Activated effector memory CD4-positive, alpha-beta T cell treated with anti-CD3 and anti-CD28 coated beads, Interleukin-2, amount 50 U/mL, for 16 hours (primary cell): ENCODE measurements at places on chromosomes 11 and 22.

DNA sequence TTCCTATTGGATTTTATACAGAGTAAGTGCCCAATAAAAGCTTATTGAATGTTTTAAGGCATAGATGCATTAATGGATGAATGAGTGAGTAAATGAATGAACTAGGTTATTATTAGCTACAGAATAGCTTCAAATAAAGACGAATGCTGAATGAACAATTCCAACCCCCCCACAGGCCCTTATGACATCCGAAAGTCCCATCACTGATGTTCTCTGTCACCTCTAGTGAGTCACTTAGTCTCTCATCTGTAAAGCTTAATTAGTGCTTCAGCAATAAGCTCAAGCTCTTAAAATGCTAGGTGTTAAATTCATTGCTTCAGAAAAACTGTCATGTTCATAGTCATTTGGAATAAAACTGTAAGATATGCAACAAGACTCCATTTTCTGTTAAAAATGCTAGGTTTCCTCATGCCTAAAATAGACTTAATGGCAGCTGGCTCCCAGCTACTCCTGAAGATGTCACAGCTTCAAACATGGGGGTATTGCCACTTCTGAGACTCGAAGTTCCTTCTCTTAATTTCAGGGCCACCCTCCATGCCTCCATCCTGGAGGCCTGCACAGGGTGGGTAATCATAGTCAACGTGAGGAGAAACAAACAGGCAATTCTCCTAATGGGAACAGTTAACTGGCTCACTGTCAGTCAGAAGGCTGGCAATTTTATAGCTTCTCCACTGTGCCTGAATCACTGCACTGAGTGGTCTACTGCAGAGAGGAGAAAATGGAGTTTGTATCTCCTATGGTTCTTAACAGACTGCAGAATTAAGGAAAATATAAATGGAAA, 355.0 kb upstream of the CTSC start:
- DNase-seq = no peak

DNA sequence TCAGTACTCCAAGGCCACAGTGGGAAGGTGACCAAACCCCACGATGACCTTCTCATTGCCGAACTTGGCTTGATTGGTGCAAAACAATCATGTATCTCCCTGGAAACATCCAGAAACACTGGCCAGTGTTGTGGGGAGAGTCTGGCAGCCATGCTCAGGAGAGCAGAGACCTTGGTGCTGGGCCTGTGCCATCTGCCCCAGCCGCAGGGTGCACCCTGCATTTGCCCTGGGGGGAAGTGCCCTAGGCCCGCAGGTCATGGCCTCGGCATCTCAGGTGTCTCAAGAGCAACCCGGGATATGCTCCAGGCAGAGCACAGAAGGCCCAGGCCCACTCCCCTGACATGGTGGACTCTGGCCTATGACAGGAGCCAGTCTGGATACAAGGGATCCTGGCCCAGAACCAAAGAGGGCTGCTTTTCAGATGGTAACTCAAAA, 23.7 kb downstream of the ARVCF start:
- no peak for DNase-seq

DNA sequence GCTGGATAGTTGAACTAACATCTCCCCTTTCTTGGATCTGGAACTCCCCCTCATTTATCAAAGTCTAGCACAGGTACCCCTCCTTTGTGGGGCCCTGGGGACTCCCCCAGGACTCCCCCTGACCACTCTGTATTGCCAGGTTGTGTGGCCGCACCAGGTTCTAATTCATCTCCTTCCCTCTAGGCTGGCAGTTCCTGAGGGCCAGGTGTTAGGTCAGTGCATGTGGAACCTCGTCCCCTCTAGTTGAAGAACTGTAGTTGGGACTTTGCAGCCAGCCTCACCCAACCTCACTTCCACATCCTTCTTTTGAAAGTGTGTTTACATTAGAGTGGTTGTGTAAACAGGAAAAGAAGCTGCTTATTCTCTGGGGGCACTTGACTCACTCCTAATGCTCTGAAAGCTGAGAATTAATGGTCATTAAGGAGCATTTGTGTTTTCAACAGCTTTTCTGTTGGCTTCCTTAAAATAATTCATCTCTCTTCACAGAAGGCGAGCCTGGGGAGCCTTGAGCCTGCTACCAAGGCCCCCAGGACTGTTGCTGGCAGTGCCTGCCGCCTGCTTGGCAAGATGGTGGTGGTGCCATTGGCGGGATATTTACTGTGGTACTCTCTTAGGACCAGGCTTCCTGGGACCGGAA, 11.8 kb downstream of the UPB1 start:
- DNase-seq = no peak

GRCh38 chr11:120058931-120059330, 79.0 kb downstream of the TRIM29 start:
- DNase-seq = no peak

DNA sequence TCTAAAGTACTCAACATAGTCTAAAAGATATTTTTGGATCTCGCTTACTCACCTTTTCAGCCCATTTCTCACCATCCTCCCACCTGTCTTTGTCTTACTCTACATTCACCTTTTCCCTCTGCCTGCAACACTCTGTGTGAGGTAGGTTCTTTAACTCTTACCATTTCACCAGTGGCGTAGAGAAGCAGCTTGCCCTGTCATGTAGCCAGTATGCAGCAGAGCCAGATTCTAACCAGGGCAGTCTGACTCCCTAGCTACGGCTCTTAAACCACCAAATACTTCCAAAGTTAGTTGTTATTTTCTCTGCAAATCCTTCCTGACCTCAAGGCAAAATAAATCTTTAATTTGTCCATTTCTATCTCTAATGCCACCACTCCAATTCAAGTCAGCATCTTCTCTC, 7.5 kb downstream of the ALG8 start:
- DNase-seq = no peak

- DNase-seq = no peak
Observed at GRCh38 chr11:11265320-11265719, 87.7 kb downstream of the CSNK2A3 start.

DNA sequence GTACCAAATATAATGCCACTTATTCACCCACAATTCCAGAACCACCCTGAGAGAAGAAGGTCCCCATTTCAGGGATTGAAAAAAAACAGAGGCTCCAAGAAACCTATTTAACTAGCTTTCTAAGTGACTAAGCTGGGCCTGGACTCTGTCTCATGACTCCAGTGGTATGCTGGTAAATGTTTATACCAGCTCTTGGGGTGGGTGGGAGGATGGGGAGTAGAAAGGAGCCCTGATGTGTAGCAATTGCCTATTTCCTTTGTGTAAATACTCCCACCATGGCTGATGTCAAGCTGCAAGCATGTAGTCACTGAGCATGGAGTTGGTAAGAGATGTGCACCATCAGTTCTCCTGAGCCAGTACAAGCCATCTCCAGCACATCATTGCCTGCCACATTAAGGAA, 2.8 kb downstream of the PRG3 start:
- DNase-seq = no peak

- no peak for DNase-seq
Observed at GRCh38 chr11:11810764-11811726, 30.7 kb upstream of the USP47 start.

GRCh38 chr11:12121011-12121410, 10.6 kb downstream of the MICAL2 start:
- no peak for DNase-seq

GRCh38 chr22:47091246-47091651, 328.8 kb downstream of the TBC1D22A start:
- no peak for DNase-seq

DNA sequence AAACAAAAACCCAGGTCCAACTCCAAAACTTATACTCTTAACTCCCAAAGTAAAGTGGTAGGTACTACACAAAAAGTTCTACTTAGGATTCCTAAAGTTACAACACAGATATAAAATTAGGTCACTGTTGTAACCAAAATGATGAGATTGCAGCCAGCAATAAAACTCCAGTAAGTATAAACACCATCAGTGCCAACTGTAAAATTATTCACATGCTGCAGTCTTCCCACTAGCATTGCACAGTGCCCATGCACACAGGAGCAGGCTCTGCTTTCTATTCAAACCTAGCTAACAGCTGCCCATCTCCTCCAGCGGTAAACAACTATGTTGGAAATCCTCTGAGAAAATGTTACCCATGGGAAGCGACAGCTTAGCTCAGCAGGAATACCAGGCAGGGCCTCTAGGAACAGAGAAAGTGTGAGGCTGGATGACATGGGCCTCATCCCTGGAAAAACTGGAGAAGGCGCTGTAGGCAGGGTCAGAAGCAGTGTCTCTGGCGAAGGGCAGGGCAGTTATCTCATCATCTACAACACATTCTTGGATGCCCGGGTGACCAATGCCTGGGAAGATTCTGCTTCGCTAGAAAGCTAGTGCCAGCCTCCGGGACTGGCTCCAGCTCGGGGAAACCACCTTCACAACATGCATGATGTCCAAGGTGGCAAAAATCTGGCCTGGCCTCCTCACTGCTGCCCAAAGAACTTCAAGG, 9.1 kb downstream of the CPT1A start:
- DNase-seq = no peak

GRCh38 chr22:19745155-19746101, 15.2 kb upstream of the TBX1 start:
- no peak for DNase-seq

DNA sequence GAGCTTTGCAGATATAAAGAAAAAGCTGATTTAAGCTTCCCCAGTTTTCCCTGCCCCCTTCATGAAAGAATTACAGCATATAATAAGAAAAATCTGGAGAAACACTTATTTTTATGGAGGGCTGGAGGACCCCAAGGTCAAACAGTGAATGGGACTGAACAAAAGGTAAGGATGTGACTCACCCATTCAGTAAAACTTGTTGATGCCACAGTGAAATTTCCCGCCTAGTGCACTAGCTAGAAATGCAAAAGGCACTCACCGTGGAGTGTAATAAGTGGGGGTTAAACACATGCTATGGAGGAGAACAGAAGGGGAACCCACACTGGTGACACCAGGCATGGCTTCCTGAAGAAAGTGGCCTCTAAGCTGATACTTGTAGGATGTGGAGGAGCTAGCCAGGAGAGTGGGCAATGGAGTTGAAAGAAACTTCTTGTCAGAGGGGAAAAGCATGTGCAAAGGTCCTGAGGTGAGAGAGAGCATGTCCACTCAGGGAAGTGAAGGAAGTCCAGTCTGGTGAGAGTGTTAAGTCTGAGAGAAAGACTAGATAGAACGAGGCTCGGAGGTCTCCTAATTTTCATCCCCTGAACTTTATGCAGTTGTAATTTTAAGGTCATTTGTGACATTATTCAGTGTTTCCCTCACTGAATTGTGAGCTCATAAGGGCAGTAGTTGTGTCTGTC, 77.1 kb downstream of the MIAT start:
- DNase-seq = no peak

GRCh38 chr11:10462746-10463300, 7.8 kb downstream of the AMPD3 start:
- DNase-seq = no peak

DNA sequence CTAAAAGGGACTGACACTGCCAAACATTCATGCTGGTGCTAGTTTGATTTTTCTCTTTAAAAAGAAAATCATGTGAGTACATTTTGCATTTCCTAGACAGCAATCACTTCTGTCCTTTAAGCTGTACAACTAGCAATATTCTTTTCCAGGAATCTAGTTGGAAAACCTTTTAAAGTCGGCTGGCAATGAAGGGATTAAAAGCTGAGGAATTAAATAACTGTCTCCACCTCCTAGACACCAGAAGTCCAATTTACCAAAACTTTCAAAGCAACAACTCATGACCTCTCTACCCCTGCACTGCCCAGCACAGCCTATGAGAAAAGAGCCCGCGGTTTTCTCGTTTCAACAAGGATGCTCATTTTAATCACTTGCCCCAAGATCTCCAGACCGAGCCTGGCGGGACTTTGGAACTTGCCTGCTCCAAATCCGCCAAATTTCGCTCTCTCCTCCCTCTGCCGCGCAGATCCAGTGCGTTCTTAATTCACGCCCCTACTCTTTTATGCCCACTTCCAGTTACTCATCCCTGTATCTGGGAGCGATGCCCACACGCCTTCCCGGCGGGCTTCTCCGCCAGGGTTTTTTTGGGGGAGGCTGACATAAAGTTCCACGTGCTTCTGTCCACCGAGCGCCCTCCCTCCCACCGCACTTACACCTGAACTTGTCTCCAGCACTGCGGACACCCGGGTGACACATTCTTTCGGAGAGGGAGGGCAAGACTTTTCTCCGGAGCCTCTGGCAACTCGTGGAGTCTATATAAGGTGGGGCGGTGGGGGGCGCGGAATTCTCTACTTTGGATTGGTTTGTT, 2.5 kb downstream of the MPPED2 start:
- no peak for DNase-seq

- no peak for DNase-seq
Observed at GRCh38 chr11:21769188-21769587, 423.7 kb upstream of the ANO5 start.

GRCh38 chr11:35045236-35045820, 93.6 kb upstream of the CD44 start:
- peak; percentile 88 for DNase-seq

DNA sequence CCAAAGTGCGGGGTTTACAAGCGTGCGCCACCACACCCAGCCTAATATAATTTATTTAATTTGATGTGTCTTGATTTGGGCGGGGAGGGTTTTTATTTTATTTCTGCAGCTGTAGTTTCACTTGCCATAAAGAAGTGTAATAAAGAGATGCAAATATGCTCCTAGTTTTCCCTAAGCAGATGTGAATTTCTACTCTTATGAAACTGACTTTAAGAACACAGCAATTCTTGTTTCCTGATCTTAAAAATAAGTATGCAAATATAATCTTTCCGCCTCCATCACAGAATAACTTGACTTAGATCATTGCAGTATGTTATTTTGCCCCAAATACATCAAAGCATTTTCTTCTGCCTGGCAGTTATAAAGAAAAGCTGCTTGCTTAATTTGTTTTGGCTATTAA, 4.4 kb downstream of the SPCS2 start:
- no peak for DNase-seq

DNA sequence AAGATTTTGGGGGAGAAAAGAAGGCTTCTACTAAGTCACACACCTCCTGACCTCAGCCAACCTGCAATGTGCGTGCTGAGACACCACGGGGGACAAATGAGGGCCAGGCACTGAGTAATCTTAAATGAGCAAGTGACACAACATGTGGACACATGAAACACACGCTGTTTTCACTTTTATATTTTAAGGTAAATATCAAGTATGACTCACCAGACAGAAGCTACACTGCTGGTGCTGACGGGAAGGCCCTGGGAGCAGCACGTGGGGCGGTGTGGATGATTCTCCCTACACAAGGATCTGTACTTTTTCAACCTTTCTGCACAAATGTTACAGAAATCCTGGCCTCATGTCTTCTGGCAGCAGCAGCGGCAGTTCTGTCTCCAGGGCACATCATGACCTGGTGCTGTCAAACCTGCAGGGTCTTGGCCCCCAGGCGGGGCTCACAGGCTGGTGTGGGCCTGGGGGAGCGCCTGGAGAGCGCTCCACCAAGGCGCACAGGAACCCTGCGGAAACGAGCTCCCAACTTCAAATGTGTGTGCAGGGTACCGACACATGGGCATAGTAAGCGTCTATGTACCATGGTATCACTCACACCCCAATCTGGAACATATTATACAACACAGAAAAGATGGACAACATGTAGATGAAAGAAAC, 61.7 kb downstream of the DGCR2 start:
- DNase-seq = peak; percentile 43

DNA sequence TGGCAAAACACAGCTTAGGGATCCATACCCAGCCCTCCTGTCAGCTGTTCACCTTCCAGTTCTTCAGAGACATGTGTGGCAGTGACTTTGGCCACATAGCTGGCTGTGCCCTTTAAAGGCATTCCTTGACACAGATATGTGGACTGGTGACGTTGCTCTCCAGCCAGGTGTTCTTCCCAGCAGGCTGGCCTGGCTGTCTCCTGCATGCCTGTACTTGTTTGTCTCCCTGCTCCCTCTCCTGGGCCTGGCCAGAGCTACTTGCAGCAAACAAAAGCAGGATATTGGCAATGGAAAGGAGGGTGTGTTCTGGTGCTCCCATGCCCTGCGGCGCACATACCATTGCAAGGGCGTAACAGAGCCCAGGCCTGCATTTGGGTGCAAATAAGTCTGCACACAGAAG, 38.3 kb downstream of the PIK3IP1 start:
- DNase-seq = no peak
